ENCODE measurements at places on chromosomes 4 and X. TPM values are rescaled to one million over a fixed set of nuclear protein-coding genes. Genes with fewer than 3 reads are reported as not detected.

FREM3 gene
- total RNA-seq: not detected

TRIM75 gene
- not detected for total RNA-seq

XAGE1B gene
- not detected for total RNA-seq

PABPC4L gene
- total RNA-seq: not detected

TIMM17B gene
- total RNA-seq: 60.5 TPM

MAGEB2 gene
- not detected for total RNA-seq

NDUFC1 gene
- 61.3 TPM for total RNA-seq

CFAP99 gene
- not detected for total RNA-seq

SHROOM4 gene
- total RNA-seq: not detected

PPP2R2C gene
- total RNA-seq: not detected

PPP1R2C gene
- total RNA-seq: not detected

DCAF12L2 gene
- not detected for total RNA-seq

Measured in activated naive CD8-positive, alpha-beta T cell treated with anti-CD3 and anti-CD28 coated beads for 36 hours (primary cell).